H9 (cell line): ENCODE measurements at places on chromosomes 2 and 18. TPM values are rescaled to one million over a fixed set of nuclear protein-coding genes. Genes with fewer than 3 reads are reported as not detected.

The PID1 gene
- 1.4 and 1.9 TPM in 2 replicates for total RNA-seq

GRCh38 chr2:209642146-209642820, 129.3 kb upstream of the UNC80 start:
- DNase-seq = no peak

DNA sequence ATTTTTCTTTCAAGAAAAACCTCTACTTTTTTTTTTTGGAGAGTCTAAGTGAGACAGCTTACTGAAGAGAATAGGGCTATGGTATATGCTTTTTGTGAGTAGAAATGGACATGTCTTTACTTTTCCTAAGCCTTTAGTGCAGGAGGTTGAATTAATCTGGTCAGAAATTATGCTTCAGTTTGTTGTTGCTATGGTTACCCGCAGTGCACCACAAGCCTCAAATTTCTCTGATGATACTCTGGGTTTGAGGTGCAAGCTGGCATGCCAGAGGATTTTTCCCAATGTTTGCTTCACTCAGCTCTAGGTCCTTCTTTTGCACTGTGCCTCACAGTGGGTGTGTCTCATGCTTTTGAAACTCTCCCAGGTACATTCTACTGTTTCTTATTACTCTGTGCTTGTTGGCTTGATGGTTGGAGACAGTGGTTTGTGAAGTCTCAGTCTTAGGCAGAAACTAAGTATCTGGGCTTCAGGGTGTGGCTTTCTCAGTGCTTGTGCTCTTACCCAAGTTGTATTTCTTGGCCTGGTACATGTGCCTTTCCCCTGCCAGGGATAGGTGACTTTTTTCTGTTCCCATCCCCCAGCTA, 278.3 kb downstream of the RBM43 start:
- no peak for DNase-seq

DNA sequence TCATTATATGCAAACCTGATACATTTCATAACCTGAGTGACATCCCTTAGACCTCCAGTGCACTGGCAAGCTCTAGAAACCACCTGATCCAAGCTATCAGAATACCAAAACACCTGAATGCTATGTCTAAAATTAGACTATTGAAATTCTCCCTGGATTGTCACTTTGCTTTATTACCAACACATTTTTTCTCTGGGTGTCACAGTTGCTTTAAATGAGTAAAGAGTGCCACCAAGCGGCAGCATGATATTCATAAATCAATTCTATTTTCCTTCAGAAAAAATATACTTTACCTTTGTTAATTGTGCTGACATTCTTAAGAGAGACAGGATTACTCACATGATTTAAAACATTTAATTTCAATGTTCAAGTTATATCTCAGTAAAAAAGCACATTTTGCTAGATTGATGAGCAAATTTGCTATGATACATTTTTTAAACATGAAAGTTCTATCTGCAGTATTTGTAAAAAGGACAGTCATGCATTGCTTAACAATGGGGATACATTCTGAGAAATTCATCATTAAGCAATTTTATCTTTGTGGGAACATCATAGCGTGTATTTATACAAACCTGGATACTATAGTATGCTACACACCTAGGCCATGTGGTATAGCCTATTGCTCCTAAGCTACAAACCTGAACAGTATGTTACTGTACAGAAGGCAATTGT, 338.4 kb upstream of the SLC39A10 start:
- no peak for DNase-seq

GRCh38 chr2:159714247-159714930, 2.1 kb downstream of the MARCHF7 start:
- no peak for DNase-seq

DNA sequence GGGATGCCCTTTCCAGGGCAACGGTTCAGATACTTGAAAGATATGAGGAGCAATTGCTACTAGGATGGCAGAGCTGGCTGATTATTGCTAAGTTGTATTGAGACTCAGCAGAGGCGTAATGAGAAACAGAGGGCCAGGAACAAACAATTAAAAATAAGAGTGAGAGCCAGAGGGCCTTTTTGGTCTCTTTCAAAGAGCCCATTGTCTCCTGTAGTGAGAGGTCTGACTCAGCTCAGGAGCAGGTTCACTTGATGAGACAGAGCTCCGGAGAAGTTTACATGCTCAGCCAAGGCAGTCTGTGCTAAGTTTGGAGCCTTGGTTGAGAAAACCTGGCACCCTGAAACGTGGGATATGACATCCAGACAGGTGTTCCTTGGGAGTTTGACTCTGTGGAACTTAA, 303.9 kb upstream of the DLGAP1 start:
- no peak for DNase-seq

DNA sequence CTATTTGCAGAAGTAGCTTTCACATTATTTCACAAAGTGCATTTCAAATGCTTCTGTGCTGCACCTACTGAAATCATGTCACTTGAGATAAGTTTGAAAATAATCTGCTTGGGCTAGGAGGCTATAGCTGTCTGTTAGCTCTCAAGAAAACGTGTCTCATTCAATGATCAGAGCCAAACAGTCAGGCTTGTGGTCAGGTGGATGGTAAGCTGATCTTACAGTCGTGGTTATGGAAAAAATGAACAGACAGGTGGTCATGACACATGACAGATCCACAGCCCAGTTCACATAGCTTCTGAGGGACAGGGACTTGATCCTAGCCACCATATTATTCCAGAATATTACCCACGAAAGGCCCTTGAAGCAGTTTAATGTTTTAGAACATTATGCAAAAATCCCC, 26.5 kb upstream of the RFX8 start:
- no peak for DNase-seq

DNA sequence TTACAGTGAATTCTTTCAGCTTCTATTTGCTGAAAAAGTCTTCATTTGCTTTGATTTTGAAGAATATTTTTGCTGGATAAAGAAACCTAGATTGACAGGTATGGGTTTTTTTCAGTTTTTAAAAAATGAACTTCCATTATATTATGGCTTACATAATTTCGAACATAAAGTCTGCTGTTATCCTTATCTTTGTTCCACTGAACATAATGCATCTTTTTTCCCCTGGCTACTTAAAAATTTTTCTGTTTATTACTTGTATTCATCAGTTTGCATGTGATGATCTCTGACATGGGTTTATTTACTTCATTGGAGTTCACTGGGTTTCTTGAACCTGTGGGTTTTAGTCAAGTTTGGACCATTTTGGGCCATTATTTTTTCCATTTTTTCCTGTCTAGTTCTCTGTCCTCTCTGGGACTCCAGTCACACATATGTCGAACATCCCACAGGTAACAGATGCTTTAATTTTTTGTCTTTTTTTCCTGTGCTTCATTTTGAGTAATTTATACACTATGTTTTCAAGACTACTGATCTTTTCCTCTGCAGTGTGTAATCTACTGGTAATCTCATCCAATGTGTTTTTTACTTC, 33.1 kb downstream of the SEC11C start:
- DNase-seq = no peak

DNA sequence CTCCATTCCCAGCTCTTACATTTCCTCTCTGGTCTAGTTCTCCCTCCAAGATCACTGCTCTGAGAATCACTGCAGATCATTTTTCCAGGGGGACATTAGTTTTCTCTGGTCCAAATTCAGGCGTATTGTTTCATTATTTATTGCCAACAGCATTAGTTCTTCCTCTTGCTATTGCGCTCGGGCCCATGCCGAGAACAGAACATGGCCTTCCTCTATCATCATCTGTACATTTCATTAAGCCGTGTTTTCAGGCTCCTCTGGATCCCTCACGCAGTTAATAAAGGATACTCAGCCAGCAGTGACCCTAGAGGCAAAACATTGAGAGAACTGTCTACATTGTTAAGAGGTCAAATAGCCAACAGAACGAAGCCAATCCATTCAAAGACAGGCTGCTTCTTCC, 63.9 kb downstream of the CCBE1 start:
- no peak for DNase-seq

- no peak for DNase-seq
These were observed 1.4 kb downstream of the FRZB start for GRCh38 chr2:182864949-182865570.

DNA sequence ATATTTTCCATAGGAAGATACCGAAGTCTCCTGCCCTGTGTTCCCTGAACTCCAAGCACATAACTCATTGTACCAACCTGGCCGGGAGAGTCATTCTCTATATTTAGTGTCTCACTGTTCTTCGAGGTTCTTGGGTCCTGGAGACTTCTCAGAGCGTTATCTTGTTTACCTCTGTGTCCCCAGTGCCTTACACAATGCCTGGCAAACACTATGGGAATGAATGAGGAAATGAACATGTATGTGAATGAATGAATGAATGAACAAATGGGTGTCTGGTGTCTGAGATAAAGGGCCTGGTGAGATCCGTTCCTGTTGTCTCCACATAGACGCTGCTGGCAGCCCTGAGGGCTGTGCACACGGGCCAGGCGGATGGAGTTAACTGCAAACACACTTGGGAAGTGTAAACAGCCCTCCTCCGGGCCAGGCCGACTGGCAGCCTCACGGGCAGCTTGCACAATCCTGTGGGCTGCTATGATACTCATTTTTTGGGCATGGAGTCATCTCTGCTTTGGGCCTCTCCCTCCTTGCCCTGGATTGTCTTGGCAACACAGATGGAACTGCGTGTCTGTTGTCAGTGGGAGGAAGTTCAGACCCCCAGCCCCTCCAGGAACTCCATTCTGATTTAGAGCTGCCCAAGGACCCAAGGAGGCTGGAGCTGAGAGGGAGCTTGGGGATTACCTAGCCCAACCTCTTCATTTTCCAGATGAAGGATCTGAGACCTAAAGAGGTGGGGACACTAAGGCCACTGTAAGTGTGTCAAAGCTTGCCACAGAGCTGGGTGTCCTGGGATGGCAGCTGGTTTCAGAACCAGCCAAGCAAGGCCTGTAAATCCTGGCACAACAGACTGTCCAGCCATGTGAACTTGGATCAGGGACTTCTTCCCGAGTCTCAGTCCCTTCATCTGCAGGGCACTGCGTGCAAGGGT, 124.4 kb downstream of the INHBB start:
- no peak for DNase-seq

The RALB gene
- total RNA-seq = 24.6 and 27.1 TPM in 2 replicates

- no peak for DNase-seq
These were observed 12.7 kb upstream of the DUSP2 start for GRCh38 chr2:96157649-96158553.

GRCh38 chr2:39501412-39501811, 64.3 kb upstream of the MAP4K3 start:
- DNase-seq = no peak
